ENCODE measurements at places on chromosomes 13 and 19.

DNA sequence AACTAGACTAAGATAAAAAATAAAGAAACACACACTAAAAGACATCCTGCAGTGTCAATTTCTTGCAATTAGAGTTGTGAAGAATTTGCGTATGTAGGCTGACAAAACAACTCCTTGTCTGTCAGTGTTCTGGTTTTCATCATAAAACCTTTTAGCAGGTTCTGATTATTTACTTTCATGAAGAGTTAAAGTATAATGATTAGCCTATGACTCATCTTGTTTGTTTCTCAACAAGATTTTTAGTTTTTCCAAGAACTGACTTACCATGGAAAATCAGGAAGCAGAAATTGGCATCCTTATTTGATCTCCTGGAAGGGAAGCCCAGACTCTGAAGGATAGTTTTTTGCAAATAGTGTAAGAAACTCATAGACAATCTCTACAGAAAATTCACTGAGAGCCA lies 848.7 kb upstream of the PCDH9 start:
- DNase-seq = no peak

DNA sequence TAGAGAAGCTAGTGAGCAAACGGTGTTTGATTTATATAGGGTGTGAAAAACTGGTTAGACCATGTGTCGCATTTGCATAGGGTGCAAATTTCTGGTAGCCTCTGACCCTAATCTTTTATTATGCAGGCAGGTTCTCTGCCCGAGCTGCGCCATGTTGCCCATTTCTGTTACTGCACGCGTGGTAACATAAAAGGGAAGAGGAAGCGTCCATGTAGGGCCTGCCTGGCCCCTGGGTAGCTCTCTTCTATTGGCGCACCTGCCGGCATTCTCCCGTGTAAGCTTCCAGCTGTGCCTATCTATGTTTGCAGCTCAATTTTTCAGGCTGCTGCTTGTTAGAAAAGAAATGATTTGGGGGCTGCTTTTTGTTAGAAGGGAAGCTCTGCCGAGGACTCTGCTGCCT lies 14.0 kb upstream of the CD70 start:
- no peak for DNase-seq

GRCh38 chr13:33066329-33066728 lies 50.1 kb downstream of the KL start:
- no peak for DNase-seq

DNA sequence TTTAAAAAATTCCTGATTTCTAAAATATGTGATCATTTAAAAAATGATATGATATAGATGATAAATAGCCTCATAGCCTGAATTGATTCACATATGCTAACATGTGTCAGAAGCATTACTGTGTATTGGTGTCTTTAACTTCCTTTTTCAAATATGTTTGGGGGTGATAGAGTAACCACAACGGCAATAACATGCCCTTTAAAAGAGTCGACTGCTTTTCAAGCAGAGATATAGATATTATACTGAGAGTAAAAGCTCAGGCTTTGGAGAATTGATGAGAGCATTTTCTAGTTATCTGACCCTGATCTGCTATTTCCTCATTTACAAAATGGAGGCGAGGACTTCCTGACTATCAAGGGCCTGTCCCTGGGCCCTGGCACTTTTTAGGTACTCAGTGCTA lies 260.5 kb downstream of the DCT start:
- DNase-seq = no peak

GRCh38 chr13:78875792-78876580 lies 217.0 kb upstream of the OBI1 start:
- no peak for DNase-seq

DNA sequence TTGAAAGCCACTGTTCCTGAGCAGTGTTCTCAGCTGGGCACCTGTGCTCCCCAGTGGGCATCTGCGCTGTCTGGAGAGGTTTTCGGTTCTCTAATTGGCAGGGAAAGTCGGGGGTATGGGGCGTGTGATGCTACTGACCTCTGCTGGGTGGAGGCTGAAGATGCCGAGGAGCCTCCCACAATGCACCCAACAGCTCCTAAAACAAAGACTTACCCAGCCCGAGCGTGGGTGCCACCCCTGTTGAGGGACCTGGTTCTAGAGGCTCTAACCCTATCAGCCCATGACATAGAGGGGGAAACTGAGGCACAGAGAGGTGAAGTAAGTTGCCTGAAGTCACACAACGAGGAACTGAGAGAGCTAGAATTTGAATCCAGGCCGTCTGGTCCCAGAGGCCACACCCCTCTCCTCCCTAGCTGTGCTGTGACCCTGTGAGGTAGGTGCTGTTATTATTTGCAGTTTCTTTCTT lies 2.3 kb downstream of the SPACA4 start:
- peak; percentile 63 for DNase-seq

DNA sequence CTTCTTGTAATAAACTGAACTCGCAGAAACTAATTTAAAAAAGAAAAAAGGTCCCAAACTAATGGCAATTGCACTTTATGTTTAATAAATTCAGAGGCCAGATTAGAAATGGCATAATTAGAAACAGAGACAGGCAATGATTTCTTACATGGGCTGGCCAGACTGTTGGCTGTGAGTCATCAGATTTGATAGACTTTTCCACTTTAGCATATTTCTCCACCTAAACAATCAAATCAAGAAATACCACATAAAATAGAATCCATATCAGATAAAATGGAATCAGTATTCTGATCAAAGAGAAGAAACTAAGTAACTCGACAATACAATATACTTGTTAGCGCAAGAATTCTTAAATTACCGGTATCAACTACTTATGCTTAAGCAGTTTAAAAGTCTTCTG lies 29.0 kb downstream of the EXOSC8 start:
- DNase-seq = no peak

- no peak for DNase-seq
These were observed 18.5 kb downstream of the ZNF101 start for GRCh38 chr19:19687090-19687489.

- no peak for DNase-seq
These were observed 71.8 kb downstream of the PTPRS start for GRCh38 chr19:5268801-5269200.

DNA sequence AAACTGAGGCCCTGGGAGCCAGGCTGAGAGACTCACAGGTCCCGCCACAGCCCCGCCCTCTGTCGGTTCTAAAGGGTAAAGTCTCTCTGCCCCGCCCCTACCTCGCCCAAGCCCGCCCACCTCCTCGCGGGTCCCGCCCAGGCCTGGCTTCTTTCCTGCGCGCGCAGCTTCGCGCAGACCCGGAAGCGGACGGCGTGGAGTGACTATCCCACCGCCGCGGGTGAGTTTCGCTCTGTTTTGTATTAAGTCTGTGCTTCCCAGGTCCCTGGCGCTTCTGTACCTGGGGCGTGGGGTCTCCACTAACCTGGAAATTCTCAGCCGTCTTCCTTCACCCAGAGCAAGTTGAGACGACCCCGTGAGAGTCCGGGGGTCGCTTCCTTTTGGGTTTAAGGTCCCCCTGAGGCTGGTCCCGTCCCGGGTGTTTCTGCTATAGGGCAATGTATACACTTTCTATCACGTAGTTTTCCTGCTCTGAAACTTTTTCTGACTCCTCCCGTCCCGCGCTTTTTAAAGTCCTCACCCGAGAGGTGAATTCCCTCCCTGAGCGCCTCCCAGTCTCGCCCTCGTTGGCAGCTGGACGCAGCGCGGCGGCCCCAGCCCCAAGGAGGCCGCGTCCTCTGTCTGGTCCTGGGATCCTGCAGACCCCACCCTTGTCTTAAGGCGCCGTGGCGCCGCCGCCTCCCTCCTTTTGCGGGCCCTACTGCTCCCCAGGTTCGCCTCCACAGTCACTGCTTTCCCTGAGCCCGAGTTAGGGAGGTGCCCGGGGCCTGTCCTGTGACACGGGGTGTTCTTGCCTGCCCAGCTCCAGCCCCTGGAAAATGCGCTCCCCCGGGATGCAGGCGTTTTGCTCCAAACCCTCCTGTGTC lies at the start of gene ZNF765:
Gene ZNF765, plus strand, starts transcription at position 176 of the 866 bp plus-strand sequence. CDS start 2,867 bp downstream, outside the sequence.
- DNase-seq = peak; percentile 98

DNA sequence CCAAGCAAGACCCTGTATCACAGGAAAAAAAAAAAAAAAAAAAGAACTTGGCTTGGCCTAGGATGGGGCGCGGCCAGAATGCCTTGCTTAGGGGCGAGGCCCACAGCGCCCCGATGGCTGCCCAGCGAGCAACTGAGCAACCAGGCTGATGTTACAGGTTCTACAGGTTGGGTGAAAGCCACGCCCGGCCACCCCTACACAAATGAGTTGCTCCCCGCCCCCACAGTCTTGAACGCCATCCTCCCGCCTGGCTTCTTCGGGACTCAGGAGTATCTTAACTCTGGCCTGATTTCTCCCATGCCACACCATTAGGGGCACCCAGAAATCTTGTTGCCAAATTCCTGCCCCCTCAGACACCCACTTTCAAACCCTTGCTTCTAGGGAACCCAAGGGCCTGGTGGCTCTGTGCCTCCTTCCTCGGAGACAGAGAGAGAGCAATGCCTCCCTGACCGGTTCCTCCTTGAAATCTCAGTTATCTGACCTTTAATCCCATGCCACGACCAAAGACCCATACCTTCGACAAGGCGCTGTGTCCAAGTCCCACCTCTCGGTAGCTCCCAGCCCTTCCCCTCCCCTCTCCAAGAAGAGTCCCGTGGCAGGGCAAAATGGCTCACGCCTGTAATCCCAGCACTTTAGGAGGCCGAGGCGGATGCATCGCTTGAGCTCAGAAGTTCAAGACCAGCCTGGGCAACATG lies 1.1 kb upstream of the CBLC start:
- no peak for DNase-seq

DNA sequence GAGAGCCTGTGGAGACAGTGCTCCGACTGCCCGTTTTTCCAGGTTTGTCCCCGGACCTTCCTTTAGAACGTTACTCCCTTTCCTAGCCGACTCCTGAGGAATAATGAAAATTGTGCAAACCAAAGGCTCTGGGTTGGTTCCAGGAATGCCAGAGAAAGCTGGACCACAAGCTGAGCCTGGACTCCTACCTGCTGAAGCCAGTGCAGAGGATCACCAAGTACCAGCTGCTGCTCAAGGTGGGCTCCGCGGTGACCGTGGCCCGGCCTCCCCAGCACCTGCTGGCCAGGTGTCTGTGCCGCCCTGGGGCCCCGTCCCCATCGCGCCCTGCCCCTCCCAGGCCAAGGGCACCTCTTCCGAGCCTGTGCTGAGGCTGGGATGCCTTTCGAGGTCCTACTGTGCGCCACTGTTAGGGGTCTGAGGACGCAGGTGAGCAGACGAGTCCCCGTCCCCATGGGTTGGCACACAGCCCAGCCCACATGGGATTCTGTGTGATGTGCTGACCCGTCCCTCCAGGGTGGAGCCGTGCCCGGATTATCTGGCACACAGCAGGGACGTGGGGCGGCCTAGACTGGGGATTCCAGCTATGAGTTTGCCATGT lies 20.5 kb upstream of the F7 start:
- DNase-seq = no peak

DNA sequence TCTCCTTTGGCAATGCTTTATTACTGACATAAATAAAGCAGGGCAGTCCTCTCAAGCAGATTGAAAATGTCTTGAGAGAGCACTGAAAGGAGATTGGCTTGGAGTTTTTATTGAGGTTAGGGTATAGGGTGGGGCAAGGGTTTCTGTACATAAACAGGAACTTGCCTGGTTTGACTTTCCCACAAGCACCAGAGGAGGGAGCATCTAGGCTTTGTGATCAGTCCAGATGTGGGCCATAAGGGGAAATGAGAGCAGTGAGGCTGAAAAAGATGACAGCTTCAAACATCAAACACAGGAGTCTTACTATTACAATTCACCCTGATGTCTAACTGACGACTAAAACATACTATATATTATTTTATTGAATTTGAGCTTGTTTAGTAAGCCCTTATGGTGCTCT lies 260.9 kb downstream of the MTUS2 start:
- peak; percentile 59 for DNase-seq

- no peak for DNase-seq
These were observed 11.4 kb upstream of the PEPD start for GRCh38 chr19:33532859-33533460.

DNA sequence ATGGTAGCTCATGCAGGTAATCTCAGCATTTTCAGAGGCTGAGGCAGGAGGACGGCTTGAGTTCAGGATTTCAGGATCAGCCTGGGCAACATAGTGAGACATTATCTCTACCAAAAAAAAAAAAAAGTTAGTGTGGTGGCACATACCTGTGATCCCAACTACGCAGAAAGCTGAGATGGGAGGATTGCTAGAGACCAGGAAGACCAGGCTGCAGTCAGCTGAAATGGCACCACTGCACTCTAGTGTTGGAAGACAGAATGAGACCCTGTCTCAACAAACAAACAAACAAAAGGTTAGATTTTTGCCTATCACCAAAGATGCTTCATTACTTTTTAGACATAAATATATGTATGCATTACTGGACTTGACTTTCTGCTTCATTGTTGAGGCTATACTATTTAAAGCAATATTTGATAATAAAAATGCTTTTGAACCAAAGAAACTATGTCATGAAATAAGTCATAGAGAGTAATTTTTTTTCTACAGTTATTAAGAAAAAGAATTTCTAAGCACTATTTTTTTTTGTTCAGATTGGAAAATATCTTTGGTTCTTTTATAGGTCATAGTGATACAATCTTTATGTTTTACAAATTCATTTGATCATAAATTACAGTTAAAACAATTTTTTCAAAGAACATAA lies 1180.1 kb upstream of the ATXN8OS start:
- DNase-seq = no peak

- no peak for DNase-seq
These were observed 45.8 kb upstream of the ZNF536 start for GRCh38 chr19:30326393-30326710.

DNA sequence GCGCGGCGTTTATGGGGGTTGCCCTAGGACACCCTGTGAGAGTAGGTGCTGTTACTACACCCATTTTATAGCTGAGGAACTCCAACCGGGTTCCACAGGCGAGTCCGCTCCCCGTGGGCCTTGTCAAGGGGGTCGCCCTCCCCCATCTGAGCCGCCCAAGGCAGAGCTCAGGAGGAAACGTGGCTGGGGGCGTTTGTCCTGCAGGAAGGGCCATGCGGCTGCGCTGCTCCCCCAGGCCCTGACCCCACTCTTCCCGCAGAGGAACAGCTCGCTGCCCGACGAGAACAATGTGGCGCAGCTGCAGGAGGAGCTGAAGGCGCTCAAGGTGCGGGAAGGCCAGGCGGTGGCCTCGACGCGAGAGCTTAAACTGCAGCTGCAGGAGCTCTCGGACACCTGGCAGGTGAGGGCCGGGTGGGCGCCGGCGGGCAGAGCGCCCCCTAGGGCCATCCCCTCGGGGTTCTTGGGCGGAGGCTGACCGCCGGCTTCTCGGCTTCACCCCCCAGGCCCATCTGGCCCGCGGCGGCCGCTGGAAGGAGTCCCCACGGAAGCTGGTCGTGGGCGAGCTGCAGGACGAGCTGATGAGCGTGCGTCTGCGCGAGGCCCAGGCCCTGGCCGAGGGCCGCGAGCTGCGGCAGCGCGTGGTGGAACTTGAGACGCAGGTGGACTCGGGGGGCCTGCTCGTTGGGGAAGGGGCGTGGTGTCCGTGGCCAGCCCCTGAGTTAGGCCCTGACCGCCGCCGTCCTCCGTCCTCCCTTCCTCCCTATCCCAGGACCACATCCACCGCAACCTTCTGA lies 12.4 kb downstream of the PRR36 start:
- DNase-seq = no peak

GRCh38 chr19:27752530-27753184 lies 1460.3 kb downstream of the UQCRFS1 start:
- DNase-seq = no peak

GRCh38 chr19:18385359-18385674 lies 641 bp upstream of the GDF15 start:
- DNase-seq = no peak

- no peak for DNase-seq
These were observed 20.7 kb downstream of the SH3GL1 start for GRCh38 chr19:4379383-4380253.

All from memory B cell (primary cell).